CD4-positive, alpha-beta T cell (primary cell): ENCODE measurements at places on chromosomes 2 and 18. TPM values are rescaled to one million over a fixed set of nuclear protein-coding genes. Genes with fewer than 3 reads are reported as not detected.

Gene REG3A
- total RNA-seq, result not detected

Gene FSIP2
- 0.96 TPM for total RNA-seq

Gene SIX3
- total RNA-seq, result not detected

Gene ALPG
- total RNA-seq, result not detected

GRCh38 chr2:143843686-143844085, 676.2 kb downstream of the ZEB2 start:
- no peak for DNase-seq
- no peaks in the 10 kb centered on the region for H3K4me1 ChIP-seq
- no peaks in the 10 kb centered on the region for H3K36me3 ChIP-seq
- no peak overlapping the region for H3K4me3 ChIP-seq
- H3K27ac ChIP-seq, result no peak overlapping the region

- no peak overlapping the region for H3K4me3 ChIP-seq
- no peak for DNase-seq
- no peaks in the 10 kb centered on the region for H3K4me1 ChIP-seq
- H3K36me3 ChIP-seq, result no peaks in the 10 kb centered on the region
- H3K27me3 ChIP-seq, result no peaks in the 10 kb centered on the region
- no peak overlapping the region for H3K27ac ChIP-seq
Observed at GRCh38 chr18:63909870-63910269, 2.1 kb downstream of the SERPINB10 start.
